ENCODE measurements at places on chromosomes 11 and 22.

GRCh38 chr11:119445379-119445778 is 22.4 kb upstream of the THY1 start:
- DNase-seq: no peak

- no peak for DNase-seq
These were observed 129.5 kb downstream of the ETS1 start for GRCh38 chr11:128457874-128458273.

- no peak for DNase-seq
These were observed 1.9 kb downstream of the FDX1 start for GRCh38 chr11:110431674-110432073.

- no peak for DNase-seq
These were observed 3.5 kb downstream of the CBX7 start for GRCh38 chr22:39148727-39149535.

DNA sequence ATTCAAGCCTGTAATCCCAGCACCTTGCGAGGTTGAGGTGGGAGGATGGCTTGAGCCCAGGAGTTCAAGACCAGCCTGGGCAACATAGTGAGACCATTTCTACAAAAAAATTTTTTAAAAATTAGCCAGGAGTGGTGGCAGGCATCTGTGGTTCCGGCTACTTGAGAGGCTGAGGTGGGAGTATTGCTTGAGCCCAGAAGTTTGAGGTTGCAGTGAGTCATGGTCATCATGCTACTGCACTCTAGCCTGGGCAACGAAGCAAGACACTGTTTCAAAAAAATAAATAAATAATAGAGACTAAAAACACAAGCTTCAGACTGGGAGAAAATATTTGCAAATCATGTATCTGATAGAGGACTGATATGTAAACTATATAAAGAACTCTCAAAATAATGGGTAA is 33.2 kb downstream of the BTBD10 start:
- DNase-seq: no peak

DNA sequence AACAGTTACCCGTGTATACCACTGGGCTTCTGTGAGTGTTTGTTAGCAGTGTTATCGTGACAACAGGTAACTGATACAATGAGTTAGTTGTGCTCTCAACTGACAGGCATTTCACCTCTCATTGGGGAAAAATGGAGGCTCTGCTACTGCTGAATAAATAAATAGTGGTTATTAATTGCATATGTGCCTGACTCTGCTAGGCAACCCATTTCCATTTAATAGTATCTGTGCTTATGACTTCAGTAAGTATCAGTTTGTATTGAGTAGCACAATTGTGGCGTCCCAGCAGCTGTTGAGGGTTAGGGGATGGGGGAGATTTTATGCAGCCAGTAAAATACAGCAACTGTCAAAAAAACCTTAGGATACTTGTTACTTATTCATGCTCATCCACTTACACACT is 123.4 kb upstream of the SEZ6L start:
- DNase-seq: no peak
